ENCODE measurements at places on chromosomes 2 and 18.

GRCh38 chr18:73645160-73645715, 502.4 kb downstream of the FBXO15 start:
- H3K27me3 ChIP-seq, result no peaks in the 10 kb centered on the region
- no peak for DNase-seq
- H3K27ac ChIP-seq, result no peak overlapping the region
- no peaks in the 10 kb centered on the region for H3K4me1 ChIP-seq

DNA sequence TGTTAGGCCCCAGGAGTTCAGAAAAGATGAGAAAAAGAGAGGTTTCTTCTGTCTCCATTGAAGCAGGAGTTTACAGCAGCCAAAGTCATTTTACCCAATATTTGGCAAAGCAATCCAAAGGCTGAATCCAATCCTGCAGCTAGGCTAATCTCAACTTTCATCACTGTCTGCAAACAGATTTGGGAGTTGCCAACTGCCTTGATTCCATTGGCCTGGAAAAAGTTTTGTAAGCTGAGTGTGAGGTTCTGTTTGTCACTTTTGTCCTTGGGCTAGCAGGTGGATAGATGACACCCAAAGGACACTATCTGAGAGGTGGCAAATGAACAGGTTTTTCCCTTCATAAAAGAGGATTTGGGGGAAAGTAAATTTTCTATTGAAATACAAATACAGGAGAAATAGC, 56.6 kb upstream of the SETBP1 start:
- no peak for DNase-seq
- no peaks in the 10 kb centered on the region for H3K27me3 ChIP-seq
- H3K4me1 ChIP-seq, result peaks cover 37% of the 10 kb centered on the region

DNA sequence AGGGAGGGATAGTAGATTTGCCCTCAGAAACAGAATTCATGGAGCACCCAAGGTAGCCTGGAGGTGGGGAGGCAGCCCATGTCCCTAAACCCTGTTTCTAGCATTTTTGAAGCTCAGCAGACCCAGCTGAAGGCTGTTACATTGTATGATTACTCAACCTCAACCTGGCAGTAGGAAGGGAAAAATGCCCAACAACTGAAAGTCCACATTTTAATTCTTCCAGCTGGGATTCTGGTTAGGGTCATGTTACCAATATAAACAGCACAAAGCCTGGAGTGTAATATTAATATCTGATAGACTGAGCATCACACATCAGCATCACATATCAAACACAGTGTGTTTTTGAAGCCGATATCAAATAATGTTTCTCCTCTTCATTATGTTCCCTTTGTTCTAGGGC, 437.0 kb downstream of the HRH4 start:
- no peaks in the 10 kb centered on the region for H3K27me3 ChIP-seq
- H3K4me1 ChIP-seq, result no peaks in the 10 kb centered on the region
- H3K36me3 ChIP-seq, result no peaks in the 10 kb centered on the region

DNA sequence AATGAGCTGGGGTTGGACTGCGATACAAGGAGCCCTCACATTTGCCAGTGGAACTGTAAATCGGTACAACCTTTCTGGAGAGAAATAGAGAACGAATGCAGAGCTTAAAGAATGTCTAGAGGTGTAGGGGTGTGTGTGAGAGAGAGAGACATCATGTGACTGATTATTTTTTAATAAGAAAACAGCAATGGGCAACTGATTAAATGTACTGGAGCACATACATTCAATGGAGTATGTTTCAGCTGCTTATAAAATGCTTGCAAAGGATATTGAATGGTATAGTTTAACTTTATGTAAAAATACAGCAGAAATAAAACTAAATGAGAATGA, 391 bp upstream of the TMEM17 start:
- H3K36me3 ChIP-seq, result no peaks in the 10 kb centered on the region
- no peak overlapping the region for H3K27ac ChIP-seq

- no peak for DNase-seq
- H3K27me3 ChIP-seq, result no peaks in the 10 kb centered on the region
- H3K4me3 ChIP-seq, result no peak overlapping the region
- no peaks in the 10 kb centered on the region for H3K36me3 ChIP-seq
- no peaks in the 10 kb centered on the region for H3K4me1 ChIP-seq
Observed at GRCh38 chr2:40287773-40288172, 164.1 kb downstream of the SLC8A1 start.

DNA sequence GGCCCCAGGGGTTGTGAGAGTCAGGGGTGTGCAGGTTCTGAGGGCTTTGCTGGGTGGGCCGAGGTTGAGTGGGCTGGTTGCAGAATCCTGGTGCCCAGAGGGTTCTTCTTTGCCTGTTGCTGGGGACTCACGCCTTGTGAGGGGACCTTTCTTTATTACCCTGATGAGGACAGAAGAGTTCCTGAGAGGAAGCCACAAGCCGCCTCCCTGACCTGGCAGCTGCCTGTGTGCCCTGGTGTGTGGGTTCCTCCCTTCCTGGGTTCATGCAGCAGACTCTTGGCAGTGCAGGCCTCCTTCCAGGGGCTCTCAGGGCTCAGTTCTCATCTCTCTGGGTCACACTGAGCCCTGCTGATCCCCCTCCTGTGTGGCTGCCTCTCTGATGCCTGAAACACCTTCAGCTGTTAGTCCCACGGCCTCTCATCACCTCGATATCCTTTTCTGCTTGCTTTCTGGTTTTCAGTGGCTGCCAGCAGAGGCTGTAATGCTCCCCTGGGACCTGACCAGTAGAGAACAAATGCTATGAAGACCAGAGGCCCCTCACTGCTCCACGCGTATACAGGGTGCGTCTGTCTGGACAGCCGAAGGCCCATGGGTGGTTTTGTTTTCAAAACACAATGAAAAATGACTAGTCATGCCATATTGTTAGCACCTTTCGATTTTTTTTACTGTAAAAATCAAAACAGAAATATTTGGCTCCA, 191.3 kb downstream of the AGAP1 start:
- H3K4me1 ChIP-seq, result no peaks in the 10 kb centered on the region
- DNase-seq, result no peak
- H3K27ac ChIP-seq, result no peak overlapping the region
- no peaks in the 10 kb centered on the region for H3K36me3 ChIP-seq
- H3K27me3 ChIP-seq, result no peaks in the 10 kb centered on the region

- DNase-seq, result no peak
- peaks cover 6% of the 10 kb centered on the region for H3K36me3 ChIP-seq
- H3K4me3 ChIP-seq, result no peak overlapping the region
- no peaks in the 10 kb centered on the region for H3K27me3 ChIP-seq
Observed at GRCh38 chr2:73494031-73494430, 108.4 kb downstream of the ALMS1 start.

- no peak overlapping the region for H3K27ac ChIP-seq
- H3K27me3 ChIP-seq, result no peaks in the 10 kb centered on the region
- H3K36me3 ChIP-seq, result no peaks in the 10 kb centered on the region
- no peak overlapping the region for H3K4me3 ChIP-seq
Observed at GRCh38 chr2:20196657-20197161, 28.2 kb downstream of the SDC1 start.

DNA sequence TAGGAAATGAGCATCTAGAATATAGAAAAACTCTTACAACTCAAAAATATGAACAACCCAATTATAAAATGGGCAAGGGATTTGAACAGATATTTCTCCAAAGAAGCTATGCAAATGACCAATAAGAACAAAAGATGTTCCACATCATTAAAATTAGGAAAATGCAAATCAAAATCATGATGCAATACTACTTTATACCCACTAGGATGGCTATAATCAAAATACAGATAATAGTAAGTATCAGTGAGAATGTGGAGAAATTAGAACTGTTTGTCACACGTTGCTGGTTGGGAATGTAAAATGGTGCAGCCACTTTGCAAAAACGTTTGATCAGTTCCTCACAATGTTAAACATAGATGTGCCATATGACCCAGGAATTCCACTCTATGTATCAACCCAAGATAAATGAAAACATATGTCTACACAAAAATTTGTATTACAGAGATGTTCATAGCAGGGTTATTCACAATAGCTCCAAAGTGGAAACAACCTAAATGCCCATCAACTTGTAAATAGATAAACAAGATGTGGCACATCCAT, 558.4 kb downstream of the SLC4A3 start:
- H3K36me3 ChIP-seq, result no peaks in the 10 kb centered on the region
- no peaks in the 10 kb centered on the region for H3K4me1 ChIP-seq
- no peak overlapping the region for H3K27ac ChIP-seq
- no peak overlapping the region for H3K4me3 ChIP-seq
- no peaks in the 10 kb centered on the region for H3K27me3 ChIP-seq

- no peaks in the 10 kb centered on the region for H3K36me3 ChIP-seq
- H3K27ac ChIP-seq, result no peak overlapping the region
- no peaks in the 10 kb centered on the region for H3K4me1 ChIP-seq
Observed at GRCh38 chr18:49976795-49977560, 163.6 kb upstream of the ACAA2 start.

DNA sequence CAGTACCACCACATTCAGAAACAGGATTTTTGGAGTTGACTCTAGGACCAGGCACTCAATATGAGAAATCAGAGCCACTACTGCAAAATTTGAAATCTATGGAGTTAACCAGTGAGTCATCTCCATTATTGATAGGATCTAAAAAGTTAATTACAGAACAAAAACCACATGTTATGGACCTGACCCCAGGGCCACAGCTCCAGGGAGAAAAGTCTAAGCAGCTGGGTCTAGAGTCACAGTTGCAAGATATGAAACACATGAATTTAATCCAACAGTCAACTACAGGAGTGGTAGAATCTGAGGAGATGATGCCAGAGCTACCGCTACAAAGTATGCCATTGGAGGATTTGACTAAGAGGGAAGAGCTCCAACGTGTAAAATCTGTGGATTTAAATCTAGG, 13.4 kb upstream of the ZNF512 start:
- H3K27ac ChIP-seq, result no peak overlapping the region
- peaks cover 7% of the 10 kb centered on the region for H3K27me3 ChIP-seq
- H3K36me3 ChIP-seq, result no peaks in the 10 kb centered on the region
- H3K4me3 ChIP-seq, result no peak overlapping the region

DNA sequence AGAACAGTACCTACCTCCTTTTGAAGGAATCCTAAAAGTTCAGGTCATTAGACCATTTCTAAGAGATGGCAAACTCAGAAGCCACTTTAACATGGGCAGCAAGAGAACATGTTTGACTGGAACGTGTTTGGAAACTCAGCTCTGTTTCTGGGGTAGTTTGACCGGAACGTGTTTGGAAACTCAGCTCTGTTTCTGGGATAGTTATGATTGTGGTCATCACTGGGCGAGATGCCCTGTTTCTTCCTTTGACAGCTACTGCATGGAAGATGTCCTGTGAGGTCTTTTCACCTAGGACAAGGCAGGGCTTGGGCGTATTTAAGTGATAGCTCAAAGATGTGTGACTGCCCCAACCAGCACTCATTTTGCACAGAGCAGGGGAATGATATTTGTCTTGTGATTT, 19.9 kb upstream of the SERPINB13 start:
- H3K27ac ChIP-seq, result no peak overlapping the region
- DNase-seq, result no peak
- no peaks in the 10 kb centered on the region for H3K4me1 ChIP-seq
- H3K36me3 ChIP-seq, result no peaks in the 10 kb centered on the region

DNA sequence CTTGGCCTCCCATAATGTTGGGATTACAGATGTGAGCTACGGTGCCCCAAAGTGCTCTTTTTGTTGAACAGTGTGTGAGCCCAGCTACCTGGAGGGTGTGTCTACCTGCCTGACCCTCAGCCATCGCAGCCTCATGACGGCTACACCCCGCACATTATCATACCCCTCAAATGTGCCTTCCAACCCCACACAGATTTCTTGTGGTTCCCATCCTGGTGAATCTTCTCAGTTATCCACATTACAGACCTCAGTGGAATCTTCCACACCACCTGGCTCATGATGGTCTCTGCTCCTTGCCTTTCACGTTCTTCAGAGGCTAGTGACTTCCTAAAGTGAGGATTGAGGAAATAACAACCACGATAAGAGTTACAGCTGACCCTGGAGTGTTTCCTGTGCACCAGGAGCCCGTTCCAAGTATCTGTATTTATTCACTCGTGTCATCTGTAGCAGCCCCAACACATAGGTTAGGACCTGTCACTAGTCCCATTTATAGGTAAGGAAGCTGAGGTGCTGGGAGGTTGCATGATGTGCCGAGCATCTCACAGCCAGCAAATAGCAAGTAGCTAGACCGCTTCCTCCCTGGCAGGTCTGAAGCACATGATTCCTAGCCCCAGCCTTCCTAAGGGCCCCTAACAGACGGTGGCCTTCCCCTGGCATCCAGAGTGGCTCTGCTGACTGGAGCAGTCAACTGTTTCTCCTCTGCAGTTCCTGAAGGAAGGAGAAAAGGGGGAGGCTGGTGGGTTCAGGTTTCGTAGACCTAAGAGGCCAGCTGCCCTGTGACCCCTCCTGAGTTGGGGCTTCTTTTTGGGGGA, 47.3 kb downstream of the TCF7L1 start:
- peaks cover 10% of the 10 kb centered on the region for H3K4me1 ChIP-seq
- no peaks in the 10 kb centered on the region for H3K36me3 ChIP-seq
- H3K27me3 ChIP-seq, result no peaks in the 10 kb centered on the region
- DNase-seq, result no peak
- no peak overlapping the region for H3K4me3 ChIP-seq

DNA sequence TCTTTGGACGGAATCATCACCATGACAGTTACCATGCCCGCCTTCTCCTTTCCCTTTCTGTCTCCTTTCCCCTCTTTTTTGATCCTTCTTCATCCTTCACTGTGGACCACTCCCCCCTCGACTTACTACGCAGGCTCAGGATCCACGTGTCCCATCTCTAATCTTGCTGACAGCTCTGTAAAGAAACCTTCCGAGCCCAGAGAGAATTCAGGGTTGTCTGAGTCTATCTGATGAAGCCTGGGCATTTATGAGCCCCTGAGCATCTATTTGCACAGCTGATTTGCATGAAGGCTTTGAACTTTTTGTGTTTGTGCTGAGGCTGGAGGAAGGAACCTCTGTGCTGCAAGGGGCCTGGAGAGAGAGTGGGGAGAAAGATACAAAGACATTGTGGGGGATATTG, 50.7 kb downstream of the CIB4 start:
- H3K27ac ChIP-seq, result no peak overlapping the region
- peaks cover 21% of the 10 kb centered on the region for H3K27me3 ChIP-seq
- no peaks in the 10 kb centered on the region for H3K4me1 ChIP-seq
- no peak overlapping the region for H3K4me3 ChIP-seq
- H3K36me3 ChIP-seq, result no peaks in the 10 kb centered on the region
- no peak for DNase-seq

- no peaks in the 10 kb centered on the region for H3K36me3 ChIP-seq
- H3K4me1 ChIP-seq, result no peaks in the 10 kb centered on the region
- H3K27me3 ChIP-seq, result no peaks in the 10 kb centered on the region
- no peak overlapping the region for H3K27ac ChIP-seq
- no peak for DNase-seq
- H3K4me3 ChIP-seq, result no peak overlapping the region
Observed at GRCh38 chr2:192544371-192544955, 349.7 kb upstream of the TMEFF2 start.

- H3K36me3 ChIP-seq, result peaks cover 7% of the 10 kb centered on the region
- H3K27ac ChIP-seq, result no peak overlapping the region
- no peak for DNase-seq
- H3K4me3 ChIP-seq, result no peak overlapping the region
- H3K4me1 ChIP-seq, result peaks cover 3% of the 10 kb centered on the region
- no peaks in the 10 kb centered on the region for H3K27me3 ChIP-seq
Observed at GRCh38 chr2:9590641-9591040, 35.0 kb upstream of the ADAM17 start.

Measured in thymus (tissue), 14 donors.